ENCODE measurements at places on chromosomes 4 and X.

- DNase-seq: no peak
Observed at GRCh38 chr4:1730532-1731135, 9.3 kb downstream of the TACC3 start.

DNA sequence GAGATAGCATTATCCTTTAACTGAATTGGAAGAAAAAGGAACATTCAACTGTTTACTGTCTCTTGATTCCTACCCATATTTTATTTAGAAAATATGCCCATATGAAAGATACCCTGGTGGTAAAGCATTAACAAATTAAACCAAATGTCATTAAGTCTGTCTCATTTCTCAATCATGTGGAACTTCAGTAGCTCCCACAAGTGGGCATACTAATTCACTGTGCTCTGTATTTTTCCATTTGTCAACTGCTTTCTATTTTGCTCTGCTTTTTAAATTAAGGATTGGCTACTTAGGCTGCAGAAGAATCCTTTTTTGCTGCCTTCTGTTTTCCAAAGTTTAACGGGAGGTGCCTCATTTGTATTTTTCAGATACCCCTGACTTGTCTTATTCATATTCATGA lies 77.2 kb downstream of the DDIT4L start:
- DNase-seq: no peak

- peak; percentile 49 for DNase-seq
Observed at GRCh38 chr4:150573534-150573933, 8.4 kb upstream of the MAB21L2 start.

DNA sequence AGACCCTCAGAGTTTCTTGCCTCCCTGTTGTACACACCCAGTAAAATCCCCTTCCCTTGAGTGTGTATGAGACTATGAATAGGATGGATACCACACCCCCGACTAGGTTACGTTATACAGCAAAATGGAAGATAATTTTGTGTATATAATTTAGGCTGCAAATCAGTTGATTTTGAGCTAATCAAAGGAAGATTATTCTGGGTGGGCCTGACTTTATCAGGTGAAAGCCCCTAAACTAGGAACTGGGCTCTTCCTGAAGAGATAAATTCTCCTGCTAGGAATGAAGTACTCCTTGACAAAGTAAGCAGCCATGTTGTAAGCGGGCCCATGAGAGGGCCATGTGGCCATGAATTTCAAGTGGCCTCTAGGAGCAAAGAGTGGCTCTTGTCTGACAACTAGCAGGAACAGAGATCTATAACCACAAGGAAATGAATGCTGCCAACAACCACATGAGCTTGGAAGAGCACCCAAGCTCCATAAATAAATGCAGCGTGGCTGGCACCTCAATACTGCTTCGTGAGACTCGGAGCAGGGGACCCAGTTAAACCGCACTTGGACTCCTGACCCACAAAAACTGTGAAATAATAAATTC lies 646.4 kb downstream of the IL1RAPL1 start:
- no peak for DNase-seq

DNA sequence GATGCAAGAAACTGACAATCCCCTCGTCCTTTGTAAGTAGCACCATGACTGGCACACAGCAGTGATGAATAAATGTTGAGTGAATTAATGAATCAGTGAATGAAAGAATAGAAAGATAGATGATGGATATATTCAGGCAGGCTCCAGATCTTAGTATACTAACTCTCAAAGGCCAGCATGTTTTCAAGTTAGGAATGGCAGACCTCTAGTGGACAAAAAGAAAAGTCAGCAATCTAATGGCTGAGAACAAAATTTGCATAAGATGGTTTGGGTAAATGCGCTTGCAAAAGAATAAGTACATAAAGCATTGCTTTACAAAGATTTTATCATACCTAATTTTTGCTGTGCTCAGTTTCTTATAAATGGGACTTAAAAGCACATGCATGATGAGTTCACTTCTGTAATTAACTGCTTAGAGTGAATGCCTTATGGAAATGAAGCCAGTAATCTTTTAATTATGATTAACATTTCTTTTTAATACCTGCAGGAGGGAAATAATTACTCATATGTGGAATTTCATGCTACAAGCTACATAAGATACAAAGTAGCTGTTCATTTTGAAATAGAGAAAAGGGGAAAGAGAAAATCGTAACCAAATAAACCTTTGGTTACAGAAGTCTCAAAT lies 126.9 kb upstream of the GPRIN3 start:
- peak; percentile 69 for DNase-seq

DNA sequence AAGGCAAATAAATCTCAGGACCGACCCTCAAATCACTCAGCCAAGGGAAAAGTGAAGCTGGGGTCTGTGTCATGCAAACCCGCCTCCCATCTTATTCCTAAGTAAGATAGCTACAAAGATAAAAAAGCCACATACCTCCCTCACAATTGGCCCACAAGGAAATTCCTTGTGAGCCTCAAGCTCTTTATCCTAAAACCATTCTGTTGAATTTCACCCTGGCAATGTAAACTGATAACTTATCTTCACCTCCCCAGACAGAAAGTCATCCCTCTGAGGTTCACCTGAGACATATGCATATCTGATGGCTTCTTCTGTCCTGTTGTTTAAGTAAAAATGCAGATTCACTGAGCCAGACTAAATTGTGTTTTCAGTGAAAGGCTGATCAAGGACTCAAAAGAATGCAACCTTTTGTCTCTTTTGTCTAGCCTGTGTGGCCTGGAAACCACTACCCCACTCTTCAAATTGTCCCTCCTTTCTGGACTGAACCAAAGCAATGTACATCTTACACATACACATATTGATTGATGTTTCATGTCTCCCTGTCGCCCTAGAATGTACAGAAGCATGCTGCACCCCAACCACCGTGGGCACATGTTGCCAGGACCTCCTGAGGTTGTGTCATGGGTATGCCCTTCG lies 91.3 kb downstream of the MFAP3L start:
- DNase-seq: peak; percentile 18

GRCh38 chr4:124964251-124964650 lies 251.7 kb upstream of the ANKRD50 start:
- no peak for DNase-seq

- peak; percentile 38 for DNase-seq
Observed at GRCh38 chrX:119236623-119237561, 807 bp downstream of the PGRMC1 start.

DNA sequence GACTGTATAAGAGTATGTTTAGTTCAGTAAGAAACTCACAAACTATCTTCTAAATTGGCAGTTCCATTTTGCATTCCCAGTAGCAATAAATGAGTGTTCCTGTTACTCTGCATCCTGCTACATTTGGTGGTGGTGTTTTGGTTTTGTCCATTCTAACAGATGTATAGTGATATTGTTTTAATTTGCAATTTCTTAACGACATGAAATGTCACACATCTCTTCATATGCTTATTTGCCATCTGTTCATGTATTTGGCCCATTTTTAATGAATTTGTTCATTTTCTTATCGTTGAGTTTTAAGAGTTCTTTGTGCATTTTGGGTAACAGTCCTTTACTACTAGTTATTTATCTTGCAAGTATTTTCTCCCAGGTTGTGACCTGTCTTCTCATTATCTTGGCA lies 232.2 kb downstream of the TMA16 start:
- no peak for DNase-seq

DNA sequence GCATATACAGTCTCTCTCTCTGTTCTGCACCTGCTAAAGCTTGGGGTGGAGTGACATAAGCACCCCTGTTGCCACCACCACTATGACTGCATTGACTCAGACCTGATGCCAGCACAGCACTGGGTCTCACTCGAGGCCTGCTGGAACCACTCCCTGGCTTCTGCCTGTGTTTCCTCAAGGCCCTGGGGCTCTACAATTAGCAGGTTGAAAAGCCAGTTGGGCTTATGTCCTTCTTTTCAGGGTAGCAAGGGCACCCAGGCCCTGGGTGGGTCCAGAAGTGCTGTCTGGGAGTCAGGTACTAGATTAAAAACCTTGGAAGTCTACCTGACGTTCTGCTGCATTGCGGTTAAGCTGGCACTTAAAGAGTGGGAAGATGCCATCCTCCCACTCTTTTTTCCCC lies 50.5 kb upstream of the MAGEC3 start:
- no peak for DNase-seq

- DNase-seq: peak; percentile 33
Observed at GRCh38 chr4:53307819-53308780, 57.8 kb downstream of the SCFD2 start.

DNA sequence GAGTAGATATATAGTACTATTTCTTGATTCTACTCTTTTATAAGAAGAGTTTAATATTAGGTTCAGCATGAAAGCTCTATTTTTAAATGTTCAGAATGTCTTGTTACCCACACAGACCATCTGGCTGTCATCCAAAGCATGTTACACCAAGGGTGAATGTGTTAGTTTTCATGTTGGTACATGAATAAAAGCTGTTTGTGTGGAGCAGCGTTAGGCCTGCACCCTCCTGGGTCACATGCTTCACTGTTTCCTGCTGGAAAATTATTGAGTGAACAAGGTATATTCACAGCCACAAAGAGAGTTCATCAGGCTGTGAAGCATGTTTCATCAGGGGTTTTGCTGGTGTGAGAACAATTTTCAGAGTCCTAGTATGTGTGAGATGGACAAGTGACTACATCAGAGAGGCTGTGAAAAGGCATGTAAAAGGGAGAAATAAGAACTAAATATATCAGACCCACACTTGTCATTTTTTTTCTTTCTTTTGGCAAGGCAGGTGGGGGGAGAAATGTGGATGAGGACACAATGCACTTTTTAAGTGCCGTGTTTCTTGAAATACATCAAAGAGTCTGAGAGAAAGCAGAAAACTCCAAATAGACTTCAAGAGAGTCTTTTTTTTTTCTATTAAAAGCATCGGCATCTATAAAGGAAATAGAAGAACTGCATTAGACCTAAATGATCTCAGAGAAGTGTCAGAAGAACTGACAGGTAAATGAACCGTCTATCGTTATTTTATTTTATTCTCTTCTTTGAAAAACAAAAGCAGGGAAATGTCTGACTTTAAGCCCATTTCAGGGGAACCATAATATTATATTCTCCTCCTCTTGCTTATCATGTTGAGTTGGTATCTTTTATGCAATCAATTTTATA lies 2429.7 kb downstream of the PCDH7 start:
- no peak for DNase-seq

DNA sequence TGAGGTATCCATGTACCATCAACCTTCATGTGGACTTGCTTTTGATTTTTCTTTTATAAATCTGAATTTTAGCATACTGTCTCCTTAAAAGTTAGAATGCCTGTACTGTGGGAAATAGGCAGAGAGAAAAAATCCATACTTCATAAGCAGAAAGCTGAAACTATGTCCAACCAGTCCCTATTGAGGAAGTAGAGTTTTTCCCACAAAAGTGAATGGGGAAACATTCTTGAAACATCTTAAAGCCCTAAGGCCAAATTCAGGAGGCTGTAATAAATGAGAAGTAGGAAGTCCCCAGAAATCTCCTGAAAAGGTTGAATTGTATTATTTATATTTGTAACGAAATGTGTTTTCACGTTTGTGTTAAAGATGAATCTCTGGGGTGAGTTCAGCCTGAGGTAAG lies 56.3 kb downstream of the ENOX2 start:
- no peak for DNase-seq

DNA sequence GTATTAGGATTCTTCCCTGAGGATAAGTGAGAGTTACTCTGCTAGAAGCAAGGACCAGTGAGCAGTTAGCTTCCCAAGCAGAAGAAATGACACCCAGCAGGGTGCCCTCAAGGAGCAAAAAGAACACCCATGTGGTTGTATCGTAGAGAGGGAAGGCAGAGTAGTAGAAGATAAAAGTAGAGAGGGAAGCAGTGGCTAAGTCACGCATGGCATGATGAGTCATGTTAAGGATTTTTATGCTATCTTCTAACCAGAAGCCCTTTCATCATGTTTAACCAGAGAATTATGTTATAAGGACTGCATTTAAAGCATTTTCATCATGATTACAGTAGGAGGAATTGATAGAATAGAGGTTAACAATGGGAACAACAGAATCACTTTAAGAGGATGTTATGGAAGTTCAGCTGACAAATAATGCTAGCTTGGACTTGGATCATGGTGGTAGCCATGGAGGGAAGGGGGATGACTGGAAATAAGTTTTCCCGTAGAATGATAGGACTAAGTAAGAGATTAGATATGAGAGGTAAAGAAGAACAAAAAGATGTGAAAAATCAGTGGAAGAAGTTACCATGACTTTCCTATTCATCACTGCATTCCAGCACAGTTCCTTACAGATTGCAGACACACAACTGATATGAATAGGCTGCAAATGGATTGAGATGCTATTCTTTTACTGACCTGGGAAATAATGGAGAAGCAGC lies 383.5 kb upstream of the INTU start:
- DNase-seq: no peak

- peak; percentile 70 for DNase-seq
Observed at GRCh38 chr4:85968945-85969819, 390.7 kb downstream of the MAPK10 start.

- peak; percentile 85 for DNase-seq
Observed at GRCh38 chrX:47384502-47384901, 14.1 kb downstream of the ZNF157 start.

- no peak for DNase-seq
Observed at GRCh38 chr4:172480471-172480870, 667.3 kb downstream of the GALNTL6 start.

DNA sequence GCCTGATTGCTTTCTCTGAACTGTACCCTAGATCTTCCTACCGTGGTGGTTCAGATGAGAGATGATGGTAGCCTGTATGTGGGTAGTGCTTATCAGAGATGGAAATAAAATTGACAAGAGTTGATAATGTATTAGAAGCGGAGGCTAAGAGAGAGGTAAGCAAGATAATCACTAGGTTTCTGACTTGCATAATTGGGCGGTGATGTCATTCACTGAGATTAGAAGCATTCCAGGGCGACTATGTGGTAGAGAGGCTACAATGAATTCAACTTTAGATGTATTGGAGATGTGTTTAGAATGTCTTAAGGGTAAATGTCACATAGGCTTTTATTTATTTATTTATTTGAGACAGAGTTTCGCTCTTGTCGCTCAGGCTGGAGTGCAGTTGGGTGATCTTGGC lies 415 bp upstream of the TENM3 start:
- no peak for DNase-seq

GRCh38 chrX:20742106-20742505 lies 475.4 kb upstream of the RPS6KA3 start:
- no peak for DNase-seq

DNA sequence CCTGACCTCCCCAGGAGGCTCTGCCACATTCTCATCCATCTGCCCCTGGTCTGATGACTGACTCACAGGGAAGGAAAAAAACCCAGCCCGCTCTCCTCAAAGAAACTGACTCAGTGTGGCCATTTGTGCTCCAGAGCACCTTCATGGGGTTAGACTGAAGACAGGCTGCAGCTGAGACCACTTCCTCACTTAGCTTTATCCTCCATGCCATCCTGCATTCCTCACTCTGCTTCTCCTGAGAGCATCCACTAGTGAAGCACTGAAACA lies 35.9 kb upstream of the HPSE start:
- no peak for DNase-seq
